ENCODE measurements at places on chromosomes 12 and 14.
A peak's percentile ranks its signal among the peaks of the same experiment; 100 is the strongest.

DNA sequence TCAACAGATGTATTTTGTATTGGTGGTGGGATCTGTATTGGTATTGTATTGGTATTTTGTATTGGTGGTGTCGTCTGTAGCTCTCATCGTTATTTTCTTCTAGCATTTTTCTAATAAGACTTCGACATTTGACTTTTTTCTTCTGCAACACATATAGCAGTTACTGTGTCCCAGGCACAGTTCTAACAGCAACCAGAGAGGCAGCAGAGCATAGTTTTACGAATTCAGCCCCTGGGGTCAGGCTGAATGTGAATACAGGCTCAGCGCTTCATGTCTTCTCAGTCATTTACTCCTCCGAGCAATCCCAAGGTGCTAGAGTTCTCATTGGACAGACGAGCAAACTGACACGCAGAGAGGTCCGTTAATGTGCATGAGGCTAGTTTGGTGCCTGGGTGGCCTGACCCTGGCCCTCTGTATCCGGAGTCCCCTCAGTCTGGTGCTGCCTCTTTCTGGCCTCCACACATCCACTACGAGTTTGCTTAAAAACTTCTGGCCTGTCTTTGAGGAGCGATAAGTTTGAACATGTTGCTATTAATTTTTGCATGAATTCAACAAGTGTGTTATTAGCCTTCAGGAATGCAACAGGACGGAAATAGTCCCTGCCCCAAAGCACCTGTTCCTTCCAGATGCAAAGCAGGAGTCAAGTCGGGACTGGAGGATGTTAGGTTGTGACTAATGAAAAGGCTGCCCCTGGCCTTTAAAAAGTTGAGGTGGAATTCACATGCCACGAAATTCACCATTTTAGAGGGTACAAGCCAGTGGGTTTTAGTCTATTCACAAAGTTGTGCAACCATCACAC is 87.0 kb downstream of the GLT1D1 start:
- DNase-seq = no peak

- peak; percentile 81 for DNase-seq
Observed at GRCh38 chr14:32087173-32087861, 10.2 kb downstream of the ARHGAP5 start.

- DNase-seq = peak; percentile 92
Observed at GRCh38 chr12:122871851-122872780, 23.8 kb downstream of the VPS37B start.

- DNase-seq = no peak
Observed at GRCh38 chr12:25480145-25480544, 72.9 kb downstream of the LMNTD1 start.

DNA sequence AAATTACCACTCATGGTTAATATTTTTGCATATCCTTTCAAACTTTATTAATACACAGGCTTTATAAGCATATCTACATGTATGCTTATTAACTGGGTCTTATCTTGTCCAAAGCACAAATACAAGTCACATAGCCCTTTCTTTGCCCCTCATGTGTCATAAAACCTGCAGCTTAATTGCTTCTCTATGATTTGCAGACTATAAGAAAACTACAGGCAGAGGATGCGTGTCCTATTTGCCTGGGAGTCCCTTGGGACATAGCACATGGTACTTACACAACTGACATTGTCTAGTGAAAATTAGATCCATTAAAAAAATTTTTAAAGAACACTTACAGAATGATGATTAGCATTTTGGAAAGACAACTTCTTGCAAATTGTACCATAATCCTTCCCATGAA is 190.5 kb upstream of the PLEKHA5 start:
- DNase-seq = no peak
